ENCODE measurements at places on chromosomes 4 and X.

- no peak for DNase-seq
Measured at GRCh38 chr4:148344941-148345340, 97.3 kb downstream of the NR3C2 start.

- DNase-seq, result no peak
Measured at GRCh38 chr4:88022289-88022688, 14.9 kb downstream of the PKD2 start.

GRCh38 chr4:137156807-137157206 lies 375.5 kb downstream of the PCDH18 start:
- no peak for DNase-seq

DNA sequence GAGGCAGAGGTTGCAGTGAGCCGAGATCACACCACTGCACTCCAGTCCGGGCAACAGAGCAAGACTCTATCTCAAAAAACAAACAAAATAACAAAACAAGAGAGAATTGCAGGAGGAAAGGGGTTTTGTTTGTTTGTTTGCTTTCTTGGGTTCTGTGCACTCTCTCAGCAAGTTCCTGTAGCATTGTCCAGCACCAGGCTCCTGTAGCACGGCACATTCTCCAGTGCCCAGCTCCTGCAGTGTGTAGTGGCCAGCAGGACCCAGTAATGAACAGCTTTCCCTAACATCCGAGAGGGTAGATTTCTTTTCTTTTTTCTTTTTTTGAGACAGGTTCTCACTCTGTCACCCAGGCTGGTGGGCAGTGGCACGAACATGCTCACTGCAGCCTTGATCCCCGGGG lies 60.5 kb upstream of the USP9X start:
- DNase-seq, result no peak

GRCh38 chrX:75045369-75045768 lies 110.7 kb downstream of the ABCB7 start:
- DNase-seq, result no peak

DNA sequence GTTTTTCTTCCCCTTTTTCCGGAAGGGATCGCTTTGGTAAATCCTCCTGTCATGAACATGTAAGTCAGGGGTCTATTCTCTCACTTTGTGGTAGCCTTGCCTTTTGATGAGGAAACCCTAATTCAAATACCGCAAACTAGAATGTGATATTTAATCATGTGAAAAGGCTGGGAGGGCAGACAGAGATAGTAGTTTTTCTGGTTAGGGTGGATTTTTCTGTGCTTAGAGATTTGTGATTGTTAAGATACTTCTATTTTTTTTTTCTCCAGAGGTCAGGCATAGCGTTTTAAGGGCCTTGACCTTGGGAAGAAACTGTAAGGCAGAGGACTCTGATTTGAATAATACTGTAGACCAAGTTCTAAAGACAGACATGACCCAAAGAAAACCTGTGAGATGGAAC lies 41.8 kb upstream of the PACRGL start:
- DNase-seq, result no peak

DNA sequence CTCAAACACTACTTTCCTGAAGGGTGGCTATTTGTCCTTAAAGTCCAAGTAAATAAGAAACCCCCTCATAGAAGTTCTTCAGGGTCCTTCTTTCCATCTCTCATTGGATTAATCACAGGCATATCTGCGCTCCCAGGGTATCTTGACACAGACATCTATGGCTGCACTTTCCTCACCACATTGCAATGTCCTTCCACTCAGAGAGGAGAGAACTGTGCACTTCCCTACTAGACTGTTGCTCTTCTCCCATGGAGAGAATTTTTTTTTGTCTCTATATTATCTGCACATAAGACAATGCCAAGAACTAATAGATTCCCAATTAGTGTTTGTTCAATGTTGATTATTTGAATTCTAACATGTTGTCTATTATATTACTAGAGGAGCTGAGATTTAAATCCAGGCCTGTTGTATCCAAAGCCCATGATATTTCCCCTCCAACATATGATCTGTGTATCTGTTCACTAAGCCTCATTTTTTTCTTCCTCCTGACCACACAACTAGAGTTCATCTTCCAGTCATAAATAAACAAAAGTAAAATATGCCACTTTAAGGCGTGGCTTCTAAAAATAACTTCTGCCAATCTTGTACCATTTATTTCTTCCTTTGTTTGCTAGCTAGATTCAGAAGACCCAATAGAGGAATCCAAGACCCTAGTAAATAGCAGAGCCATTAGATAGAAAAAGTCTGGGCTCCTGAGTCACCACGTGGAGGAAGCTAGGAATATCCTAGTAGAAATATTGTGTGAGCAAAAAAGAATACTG lies 61.5 kb upstream of the FAM241A start:
- no peak for DNase-seq

DNA sequence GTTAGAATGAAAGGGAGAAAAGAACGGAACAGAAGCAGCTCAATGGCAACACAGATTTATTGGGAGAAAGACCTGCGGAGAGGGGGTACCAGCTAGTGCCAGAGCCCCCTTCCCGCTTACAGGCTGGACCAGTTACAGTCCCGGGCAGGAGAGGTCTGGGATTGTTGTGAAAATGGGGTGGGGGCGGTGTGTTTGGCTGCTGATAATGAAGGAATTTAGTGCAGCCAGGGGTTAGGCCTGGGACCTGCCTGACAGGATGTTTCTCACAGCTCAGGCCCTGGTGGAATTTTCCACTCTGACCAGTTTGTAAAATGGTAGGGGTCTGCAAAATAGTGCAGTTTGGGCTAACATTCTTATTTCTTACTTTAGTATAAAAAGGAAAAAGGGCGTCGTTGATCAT lies 75.4 kb upstream of the SPIN4 start:
- DNase-seq, result no peak

DNA sequence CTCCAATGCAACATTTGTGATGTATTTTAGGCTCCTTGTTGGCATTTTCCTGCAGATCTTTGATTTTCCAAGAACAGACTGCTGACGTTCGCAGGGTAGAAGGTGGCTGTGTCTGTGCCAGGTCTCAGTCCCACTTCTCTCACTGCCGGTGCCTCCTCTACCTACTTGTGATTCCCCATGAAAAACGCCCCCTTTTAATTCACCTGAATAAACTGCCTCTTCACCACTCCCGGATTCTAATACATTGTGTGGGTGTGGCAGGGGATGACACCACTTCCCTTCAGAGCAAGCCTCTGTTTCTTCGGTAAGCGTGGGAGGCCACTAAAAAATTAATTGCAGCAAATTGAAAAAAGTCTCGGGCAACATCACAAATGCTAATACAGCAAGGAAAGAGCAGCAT lies 96.1 kb upstream of the FAM9B start:
- DNase-seq, result no peak

DNA sequence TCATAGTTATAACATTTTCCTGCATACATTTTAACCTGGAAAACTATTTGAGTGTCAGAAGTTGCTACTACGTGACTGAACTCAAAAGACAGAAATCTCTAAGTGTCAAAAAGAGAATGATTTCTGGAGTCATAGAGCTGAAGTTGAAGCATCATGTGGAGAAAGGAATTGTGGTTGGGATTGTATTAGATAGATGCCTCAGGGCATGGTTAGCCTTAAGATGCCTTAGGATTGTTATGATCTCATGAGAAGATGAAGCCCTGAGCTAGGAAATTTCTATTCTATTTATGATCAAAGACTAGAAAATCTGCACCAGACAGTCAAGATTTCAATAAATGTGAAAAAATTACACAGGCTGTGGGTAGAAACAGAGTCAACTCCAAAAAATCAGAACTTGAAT lies 20.2 kb downstream of the EPGN start:
- DNase-seq, result no peak

DNA sequence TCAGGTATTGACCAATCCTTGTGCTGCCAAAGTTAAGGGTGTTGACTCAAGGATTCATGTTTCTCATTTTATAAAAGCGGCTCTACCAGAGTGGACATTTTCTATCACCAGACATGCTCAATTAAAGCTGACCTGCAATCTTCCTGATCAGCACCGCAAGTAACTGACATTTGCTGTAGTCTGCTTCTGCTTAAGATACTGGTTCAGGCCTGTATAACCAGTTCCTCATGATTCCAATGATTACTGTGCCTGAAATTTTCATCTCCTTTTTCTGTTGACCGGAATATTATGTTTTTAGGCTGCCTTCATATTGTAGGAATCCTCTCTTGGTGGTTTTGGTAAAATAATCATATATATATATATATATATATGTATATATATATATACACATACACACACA lies 160.2 kb upstream of the SPIN4 start:
- no peak for DNase-seq

GRCh38 chrX:80812176-80812575 lies 2.5 kb upstream of the BRWD3 start:
- DNase-seq, result peak; percentile 71

All from hematopoietic multipotent progenitor cell treated with erythropoietin and hydrocortisone succinate and interleukin-3 and kit ligand, for 8 days (in vitro differentiated cells).